ENCODE measurements at places on chromosomes 6 and 20.

DNA sequence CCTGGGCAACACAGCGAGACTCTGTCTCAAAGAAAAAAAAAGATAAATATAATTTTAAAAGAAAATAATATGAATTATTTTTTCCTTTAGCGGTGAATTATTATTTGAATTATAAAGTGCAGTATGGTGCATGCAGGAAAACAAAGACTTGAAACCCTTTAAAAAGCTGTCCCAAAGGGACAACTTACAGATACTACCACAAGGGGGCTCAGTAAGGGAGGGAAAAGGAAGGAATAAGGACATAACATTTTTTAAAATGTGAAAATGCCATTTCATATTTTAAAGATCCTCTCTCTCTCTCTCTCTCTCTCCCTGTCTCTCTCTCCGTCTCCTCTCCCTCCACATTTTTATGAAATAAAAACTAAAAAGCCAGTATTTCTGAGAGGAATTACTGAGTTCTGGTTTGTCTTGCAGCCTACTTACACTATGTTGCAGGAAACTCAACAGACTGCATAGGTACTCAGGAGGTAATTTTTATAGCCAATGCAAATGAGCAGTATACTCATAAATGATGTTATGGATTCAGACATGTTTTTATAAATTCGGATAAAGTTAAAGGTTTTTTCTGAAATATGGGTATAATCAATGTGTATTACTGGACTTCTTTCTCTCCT, 455.0 kb upstream of the GJE1 start:
- peak; percentile 13 for DNase-seq

DNA sequence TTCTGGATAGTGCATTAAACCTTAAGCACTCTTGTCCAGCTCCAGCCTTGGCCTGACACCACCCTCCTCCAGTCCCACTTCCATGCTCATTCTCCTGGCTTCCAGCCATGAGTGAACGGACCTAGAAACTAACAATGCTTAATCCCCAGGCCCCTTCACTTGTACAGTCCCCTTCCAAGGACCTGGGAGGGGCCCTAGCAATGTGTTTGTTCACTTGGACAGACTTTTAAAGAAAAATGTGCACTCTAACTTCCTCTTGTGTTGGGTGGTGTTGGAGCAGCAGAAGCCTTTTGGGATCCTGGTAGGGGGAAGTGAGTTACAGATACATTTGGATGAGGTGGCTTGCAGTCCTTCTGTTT, 48.9 kb upstream of the CCN6 start:
- DNase-seq, result no peak

GRCh38 chr6:71726121-71726520, 160.2 kb upstream of the RIMS1 start:
- no peak for DNase-seq

DNA sequence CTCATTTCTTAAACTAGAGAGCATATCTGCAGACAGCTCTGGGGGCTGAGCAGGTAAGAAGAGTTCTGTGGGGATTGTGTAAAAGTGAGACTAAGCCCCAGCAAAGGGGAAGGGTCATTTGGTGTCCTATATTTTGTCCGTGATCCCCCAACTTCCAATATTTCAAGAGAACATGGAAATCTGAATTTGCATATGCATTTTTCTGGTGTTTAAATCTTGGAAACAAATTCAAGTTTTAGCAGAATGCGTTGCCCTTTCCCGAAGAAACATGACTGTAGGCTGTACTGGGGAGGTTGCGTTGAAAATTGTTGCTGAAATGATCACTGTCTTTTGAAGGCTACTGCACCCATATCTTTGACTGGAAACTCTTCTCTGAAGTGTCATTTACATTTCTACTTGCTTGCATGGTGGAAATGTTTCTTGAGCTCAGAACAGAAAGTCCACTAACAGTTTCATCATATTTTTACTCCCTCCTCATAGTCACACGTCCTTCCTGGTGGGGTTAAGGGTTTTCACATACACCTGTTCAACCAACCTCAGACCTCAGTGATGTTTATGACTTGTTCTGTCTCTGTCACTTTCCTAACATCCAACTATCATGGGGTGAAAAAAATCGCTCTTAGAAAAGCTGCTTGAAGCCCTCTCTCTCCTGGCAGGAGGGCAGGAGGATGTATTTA, 140.3 kb downstream of the BCAS1 start:
- no peak for DNase-seq

GRCh38 chr20:45306431-45306982, at the start of gene RBPJL:
TSS of gene RBPJL (plus strand) at chr20:45306840. CDS start at chr20:45306923, 83 bp downstream.
- DNase-seq, result no peak

DNA sequence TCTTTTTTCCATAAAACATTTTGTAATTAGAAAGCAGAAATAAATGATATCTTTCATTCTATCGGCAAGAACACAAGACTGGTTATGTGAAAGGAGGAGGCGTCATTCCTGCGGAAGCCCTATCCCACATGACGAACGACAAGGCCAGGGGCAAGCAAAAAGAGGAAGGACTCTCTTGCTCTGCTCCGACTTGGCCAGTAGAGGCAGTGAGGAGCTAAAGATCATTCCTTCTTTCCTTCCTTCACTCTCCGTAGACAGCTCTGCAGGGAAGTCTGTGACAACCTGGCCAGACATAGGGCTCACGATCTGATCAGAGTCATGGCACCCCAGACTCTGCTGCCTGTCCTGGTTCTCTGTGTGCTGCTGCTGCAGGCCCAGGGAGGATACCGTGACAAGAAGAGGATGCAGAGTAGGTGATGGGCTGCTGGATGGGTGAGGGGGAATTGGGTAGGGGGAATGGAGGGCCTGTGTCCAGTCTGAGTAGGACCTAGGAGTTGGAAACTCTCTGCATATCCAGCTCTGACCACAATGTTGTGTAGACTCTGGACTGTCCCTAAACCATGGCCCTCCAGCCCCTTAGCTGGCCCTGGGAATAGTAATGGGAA, at the start of gene WFDC10A:
Gene WFDC10A (plus strand): TSS at position 244 of the 605 bp plus-strand sequence. CDS start 75 bp downstream, at position 319.
- peak; percentile 68 for DNase-seq

- no peak for DNase-seq
These were observed 31.7 kb upstream of the RAB22A start for GRCh38 chr20:58277578-58278472.

GRCh38 chr20:23258747-23259121, 91.9 kb upstream of the NXT1 start:
- DNase-seq, result no peak

DNA sequence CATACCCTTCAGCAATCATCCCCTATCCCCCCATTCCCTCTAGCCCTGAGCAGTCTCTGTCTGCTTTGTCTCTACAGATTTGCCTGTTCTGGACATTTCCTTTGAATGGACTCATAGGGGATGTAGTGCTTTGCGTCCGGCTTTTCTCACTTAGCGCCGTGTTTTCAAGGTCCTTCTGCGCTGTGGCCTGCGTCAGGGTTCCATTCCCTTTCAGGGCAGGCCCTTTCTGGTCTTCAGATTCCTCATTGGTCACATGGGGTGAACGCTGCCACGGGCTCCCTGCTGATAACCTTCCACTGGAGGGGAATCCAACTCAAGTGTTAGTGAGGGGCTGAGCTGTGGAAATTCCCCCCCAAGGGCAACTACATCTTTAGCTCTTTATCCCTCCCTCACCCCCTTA, 36.4 kb upstream of the APCDD1L start:
- DNase-seq, result no peak

All from mammary epithelial cell (primary cell).